ENCODE measurements at places on chromosomes 1 and 21.

DNA sequence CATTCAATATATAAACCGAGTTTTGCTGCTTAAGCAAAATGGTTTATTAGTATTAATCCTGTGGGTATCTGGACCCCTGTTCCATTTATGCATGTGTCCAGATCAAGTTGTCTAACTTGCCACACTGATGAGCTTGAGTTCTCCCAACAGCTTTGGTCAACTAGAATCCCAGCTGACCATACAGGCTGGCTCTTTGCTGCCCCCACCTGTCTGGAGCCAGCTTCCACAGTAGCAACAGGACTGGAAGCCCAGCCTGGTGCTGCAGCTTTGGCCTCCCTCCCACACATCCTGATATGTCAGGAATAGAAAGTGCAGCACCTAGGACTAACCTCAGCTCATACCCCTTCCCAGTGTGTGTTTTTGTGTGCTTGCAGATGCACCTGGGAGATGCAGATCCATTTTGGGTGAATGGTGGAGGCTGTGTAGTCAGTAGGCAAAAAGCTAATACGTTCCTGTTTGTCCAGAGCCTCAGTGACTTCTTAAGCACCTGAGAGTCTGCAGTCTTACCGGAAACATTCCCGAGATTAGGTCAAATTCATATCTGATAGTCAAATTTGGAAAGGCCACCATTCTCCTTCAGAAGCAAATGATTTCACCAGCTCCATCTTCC, 40.9 kb upstream of the BEND5 start:
- no peak for DNase-seq

DNA sequence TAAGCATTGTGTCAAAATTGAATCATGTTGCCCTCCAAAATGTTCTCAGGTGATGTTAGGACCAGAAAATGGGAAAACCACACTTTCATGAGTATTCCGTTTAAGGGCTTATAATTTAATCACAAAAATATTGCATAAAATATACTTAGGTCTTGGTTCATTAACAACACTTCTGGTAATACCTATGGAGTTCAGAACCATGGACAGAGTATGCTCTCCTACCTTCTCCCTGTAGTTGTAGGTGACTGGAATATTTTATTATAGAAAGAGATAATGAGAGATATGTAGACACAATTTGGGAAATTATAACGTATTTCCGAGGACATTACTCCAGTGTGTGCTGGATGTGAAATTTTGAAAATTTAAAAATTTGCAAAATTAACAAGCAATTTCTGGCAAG, 232.5 kb downstream of the NCAM2 start:
- DNase-seq = no peak

- no peak for DNase-seq
These were observed 42.1 kb downstream of the MYOM3 start for GRCh38 chr1:24069817-24070216.

- no peak for DNase-seq
These were observed 32.1 kb upstream of the PDE9A start for GRCh38 chr21:42621166-42621818.

- DNase-seq = no peak
These were observed 30.4 kb upstream of the PDE4B start for GRCh38 chr1:65762081-65762862.

- no peak for DNase-seq
These were observed 71.1 kb downstream of the NPHP4 start for GRCh38 chr1:5921129-5921528.

- no peak for DNase-seq
These were observed 722.6 kb downstream of the LRRIQ3 start for GRCh38 chr1:73475316-73475870.

DNA sequence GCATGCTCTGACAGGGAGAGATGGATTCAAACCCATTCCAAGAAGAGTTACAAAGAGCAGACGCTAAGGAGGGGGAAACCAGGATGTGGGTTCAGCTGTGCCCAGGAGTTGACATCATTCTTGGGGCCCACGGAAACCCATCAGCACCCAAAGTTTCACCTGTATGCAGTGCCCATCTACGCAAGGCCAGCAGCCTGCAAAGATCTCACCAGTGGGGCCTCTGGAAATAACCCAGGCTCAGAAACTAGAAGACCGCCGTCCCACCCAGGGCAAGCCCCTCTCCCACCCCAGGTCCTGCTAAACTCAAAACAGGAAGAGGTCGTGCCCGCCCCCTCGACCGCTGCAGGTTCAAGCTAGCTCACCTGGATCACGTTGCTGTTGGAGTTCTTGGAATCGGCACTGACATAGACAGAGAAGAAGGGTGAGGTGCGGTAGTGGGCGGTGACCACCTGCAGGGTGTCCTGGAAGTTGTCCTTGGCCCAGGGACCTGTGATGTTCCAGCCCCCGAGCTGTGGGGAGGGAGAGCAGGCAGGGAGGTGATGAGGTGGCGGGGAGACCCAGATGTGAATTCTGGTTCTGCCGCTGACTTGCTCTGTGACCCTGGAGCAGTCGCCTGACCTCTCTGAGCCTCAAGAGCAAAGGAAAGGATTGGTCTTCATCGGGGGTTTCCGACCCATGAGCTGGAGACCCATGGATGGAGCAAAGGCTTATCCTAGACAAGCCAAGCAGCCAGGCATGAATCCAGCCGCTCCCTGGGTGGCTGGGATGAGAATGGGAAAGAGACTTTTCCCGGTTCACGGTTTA, 31.7 kb downstream of the ECE1 start:
- DNase-seq = no peak

DNA sequence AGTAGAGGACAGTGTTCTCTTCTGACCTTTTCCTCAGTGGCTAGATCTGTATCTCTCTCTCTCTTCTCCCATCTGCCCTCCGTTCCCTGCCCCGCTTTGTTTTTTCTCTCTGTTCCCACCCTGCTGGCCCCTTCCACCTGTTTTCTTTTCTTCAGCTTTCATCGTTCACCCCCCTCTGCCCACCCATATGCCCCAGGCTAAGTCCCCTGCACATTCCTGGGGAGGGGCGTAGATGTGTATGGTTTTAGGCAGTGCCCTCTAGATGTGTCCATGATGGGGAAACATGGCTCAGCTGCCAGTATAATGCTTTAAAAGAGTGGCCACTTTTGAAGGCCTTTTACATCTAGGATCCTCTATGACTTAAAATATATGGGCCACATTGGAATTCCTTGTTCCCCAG, 13.6 kb downstream of the S100A11 start:
- DNase-seq = no peak

GRCh38 chr1:201335901-201336300, 41.6 kb downstream of the TNNT2 start:
- no peak for DNase-seq

GRCh38 chr1:219963432-219963831, 35.1 kb upstream of the SLC30A10 start:
- DNase-seq = no peak

DNA sequence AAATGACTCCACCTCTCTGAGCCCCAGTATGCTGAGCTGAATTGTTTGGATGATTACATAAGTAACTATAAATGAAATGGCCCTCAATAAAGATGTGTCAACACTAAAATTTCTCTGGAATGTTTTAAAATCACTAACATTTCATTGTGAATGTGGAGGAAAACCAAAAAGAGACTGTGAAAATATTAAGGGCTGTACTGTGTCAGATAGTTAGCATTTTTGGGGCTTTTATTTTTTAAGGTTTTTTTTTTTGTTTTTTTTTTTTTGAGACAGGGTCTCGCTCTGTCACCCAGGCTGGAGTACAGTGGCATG, 6.3 kb downstream of the MYOC start:
- no peak for DNase-seq

DNA sequence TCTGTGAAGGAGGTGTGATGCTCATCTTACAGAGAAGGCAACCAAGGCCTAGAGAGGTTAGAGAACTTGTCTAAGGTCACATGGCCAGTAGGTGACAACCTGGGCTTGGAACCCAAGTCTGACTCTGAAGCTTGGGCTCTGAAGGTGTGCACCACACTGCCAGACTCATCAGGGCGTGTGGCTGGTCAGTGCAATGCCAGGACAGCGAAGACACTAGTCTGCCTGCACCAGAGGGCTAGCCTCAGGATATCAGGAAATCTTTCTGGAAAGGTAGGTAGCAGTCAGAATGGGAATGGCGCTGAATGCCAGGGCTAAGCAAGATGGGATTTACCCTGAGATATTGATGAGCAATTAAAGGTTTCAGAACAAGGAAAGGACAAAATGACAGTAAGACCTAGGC, 34.9 kb downstream of the ELK4 start:
- no peak for DNase-seq

DNA sequence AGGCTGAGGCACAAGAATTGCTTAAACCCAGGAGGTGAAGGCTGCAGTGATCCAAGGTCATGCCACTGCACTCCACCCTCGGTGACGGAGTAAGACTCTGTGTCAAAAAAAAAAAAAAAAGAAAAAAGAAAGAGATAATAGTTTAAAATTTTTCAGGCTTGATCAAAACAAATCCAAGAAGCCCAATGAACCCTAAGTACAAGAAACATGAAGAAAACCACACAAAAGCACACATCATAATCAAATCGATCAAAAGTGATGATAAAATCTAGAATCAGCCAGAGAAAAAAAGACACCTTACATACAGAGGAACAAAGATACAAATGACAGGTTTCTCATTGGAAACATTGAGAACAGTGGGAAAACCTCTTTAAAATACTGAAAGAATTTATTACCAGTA, 31.5 kb downstream of the LDLRAD1 start:
- DNase-seq = no peak
